ENCODE measurements at places on chromosomes 2 and 18.

DNA sequence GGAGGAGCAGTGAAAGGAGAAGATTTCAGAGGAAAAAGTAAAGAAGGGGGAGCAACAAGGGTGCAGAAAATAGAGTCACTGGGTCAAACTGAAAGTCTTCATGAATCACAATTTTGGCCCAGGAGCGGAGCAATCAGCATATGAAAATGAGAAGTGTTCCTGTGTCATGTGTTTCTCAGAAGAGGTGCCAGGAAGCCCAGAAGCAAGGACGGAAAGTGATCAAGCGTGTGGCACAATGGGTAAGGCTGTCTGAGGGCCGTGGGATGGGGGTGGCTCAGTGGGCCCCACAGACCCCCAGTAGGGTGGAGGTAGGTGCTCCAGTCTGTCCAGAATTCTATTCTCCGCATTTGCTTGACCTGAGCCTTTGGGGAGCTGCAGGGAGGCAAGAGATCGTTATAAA, 44.2 kb downstream of the SP140 start:
- DNase-seq = no peak

DNA sequence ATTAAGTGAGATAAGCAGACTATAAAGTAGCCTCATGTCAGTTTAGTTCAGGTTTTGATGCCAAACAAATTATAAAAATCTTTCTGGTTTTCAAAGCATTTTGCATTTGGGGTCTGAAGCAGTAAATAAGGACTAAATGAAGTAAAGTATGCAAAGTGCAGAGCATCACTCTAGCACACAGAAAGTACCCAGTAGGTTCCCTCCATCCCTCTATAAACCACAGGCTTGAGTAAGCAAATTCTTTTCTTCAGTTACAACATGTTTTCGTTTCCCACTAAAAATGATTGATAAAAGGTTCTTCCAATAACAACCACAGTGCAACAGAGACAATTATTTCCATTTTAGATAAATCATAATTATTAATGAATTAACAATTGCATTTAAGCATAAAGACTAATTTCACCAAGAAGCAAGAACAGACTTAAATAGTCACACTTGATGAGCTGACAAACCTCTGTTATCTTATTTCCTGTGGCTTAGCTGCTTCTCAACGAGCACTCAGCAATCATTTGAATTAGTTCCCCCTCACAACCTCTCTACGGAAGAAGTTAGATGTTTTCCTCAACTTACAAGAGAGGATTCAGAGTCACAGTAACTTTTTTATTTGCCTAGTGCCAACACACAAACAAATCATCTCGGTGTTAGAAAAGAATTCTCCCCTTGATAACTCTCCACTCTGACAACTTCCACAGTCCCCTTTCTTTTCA, 249.8 kb downstream of the NBAS start:
- no peak for DNase-seq

- no peak for DNase-seq
Observed at GRCh38 chr2:195477248-195477995, 179.6 kb upstream of the SLC39A10 start.

GRCh38 chr18:55064760-55065159, 105.5 kb upstream of the CCDC68 start:
- no peak for DNase-seq

DNA sequence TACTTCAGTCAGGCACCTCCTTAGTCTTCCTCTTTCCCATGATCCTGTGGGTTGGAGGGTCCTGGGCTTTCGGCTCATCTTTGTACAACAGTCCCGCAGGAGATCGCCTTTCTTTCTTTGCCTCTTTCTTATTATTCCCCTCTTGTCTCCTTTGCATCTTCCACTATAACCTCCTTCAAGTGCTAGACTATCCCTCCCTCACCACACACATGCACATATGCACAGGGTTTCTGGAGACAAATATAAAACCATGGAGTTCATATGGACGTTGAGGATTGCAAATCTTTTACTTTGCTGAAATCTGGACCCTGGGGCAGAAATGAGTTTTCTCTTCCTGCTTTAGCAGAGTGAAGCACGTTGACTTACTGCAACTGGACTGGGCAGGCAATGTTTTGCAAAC, 80.3 kb downstream of the TMEM17 start:
- DNase-seq = no peak

DNA sequence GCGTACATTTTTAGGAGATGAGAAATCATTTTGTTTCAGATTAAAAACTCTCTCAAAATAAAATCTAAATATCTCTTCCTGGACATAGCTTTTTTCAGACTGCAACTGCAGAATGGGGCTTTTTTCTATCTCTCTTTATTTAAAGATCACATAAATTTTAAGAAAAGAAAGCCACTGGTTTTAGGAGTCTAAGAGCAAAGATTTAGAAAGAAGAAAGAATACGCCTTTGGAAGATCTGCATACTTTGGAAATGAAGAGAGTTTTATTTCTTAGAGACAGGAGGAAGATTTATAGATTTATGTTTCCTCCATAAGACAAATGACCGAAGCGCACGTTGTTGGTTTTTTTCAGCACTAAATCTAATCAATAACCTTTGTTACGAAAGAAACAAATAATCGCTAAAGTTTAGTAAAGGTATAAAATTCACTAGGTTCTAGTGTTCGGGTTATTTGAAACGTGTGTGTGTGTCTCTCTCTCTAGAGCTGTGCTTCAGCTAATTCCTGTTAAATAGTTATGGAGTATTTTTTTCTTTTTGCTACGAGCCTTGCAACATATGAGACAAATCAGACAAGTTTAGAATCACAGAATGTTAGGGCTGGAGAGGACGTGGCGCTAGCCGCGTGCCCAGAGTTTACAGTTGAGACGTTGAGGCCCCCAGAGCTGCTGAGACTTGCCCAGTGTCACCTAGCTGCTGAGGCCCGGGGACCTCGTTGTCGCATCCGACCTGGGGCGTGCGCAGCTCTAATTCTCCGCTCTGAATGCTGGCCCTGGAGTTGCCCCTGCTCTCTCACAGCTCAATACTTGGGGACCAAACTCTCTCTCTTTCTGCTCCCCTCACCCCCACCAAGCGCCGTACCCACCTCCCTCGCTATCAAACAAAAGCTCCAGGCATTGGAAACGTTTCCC, 69.9 kb downstream of the CTAGE1 start:
- no peak for DNase-seq

DNA sequence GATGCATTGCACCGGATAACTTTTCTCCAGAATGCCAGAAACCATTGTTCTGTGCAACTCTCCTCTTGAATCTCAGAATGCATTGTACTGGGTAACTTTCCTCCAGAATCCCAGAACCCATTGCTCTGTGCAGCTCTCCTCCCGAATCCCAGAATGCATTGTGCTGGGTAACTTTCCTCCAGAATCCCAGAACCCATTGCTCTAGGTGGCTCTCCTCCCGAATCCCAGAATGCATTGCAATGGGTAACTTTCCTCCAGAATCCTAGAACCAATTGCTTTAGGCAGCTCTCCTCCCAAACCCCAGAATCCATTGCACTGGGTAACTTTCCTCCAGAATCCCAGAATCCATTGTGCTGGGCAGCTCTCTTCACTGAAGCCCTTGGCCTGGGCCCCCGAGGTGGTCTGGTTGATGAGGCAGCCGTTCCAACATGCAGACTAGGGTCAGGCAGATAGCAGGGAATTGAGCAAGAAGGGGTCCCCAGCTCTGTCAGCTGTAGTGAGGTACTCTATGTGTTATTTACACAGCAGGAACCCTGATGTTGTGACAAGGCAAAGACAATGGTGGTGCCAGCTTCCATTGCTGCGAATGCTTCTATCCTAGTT, 9.4 kb downstream of the FOSL2 start:
- no peak for DNase-seq

DNA sequence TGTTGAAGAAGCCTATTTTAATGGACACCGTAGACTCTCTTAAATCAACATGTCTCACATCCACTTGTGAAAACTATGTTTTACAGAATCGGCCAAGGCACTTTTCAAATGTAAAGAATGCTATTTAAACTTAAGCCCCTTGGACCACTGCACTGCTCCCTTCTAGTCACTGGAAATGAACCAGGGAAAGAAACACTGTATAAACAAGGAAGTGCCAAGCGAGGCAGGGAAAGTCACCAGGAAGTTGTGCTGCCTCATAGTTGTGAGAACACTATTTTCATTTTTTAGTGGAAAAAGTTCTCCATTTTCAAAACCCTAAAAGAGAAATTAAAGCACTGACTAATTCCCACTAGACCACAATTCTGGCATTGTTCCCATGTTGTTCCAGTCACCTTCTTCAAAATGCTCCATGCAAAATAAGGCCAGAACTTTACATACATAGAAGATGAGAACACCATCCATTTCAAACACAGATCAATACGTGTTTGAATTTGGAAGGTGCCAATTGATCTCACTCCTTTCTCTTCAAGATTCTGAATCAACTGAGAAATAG, 13.5 kb downstream of the CCDC141 start:
- no peak for DNase-seq

DNA sequence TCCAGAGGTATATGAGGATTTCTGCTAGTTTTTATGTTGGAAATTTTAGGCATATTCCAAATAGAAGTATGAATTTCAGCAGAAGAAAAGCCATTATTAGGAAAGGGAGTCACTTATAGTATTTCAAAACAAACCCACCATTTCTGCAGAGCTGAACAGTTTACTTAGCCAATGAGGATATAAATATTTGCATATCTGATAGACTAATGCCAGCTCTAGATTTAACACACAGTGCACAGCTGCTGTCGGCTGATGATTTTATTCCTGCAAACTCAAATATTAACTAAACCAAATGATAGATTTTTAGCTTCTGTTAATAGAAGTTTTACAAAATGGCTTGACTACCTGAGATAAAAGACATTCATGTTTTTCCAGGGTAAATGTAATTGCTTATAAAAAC, 375.8 kb upstream of the FANCL start:
- DNase-seq = no peak

DNA sequence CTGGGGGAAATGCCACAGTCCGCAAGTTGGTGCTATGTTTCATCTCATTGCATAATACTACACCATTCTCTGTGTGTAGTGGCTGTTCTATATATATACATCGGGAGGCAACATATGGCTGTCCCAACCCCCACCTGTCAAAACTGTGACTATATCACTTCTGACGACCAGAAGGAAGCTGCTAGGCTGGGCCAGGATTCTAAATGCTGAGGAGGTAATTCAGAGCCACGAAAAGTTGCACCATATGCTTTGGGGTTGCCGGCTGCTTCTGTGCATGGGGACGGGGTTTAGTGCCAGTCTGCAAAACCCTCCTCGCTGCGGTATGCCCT, 117.3 kb downstream of the MSH2 start:
- DNase-seq = no peak

GRCh38 chr2:119659601-119660342, 19.2 kb upstream of the TMEM177 start:
- DNase-seq = no peak

DNA sequence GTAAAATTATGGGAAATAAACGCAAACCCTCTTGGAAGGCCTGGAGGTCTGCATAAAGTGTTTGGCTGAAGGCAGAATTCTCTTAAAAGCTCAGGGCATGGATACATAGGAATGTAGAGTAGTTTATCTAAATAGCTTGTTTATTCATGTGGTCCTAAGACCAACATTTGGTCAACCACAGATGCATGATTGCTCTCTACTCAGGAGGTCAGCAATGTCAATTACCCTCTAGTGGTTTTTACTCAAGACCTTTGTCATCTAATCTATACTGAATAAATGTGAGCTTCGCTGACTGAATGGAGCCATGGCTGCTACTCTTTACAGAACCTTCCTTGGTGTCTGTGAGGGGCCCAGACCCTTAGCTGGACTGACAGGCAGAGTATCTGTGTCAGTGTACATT, 139.8 kb downstream of the ATL2 start:
- DNase-seq = no peak

- no peak for DNase-seq
Observed at GRCh38 chr2:68936889-68937288, 15.8 kb downstream of the GKN2 start.

- no peak for DNase-seq
Observed at GRCh38 chr2:203625701-203626100, 80.7 kb upstream of the CD28 start.

DNA sequence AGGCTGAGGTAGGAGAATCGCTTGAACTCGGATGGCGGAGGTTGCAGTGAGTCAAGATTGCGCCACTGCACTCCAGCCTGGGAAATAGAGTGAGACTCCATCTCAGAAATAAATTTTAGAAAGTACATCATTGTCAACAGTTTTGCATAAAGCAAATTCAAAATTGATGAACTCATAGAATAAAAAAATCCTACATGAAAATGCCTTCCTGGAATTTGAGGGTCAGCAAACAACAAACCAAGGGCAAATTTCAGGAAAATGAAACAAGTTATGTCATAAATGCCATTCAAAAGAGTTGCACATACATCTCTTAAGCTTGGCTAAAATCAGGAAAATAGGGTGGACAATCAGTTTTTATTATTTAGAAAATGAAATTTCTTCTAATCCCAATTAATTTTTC, 45.1 kb downstream of the COL5A2 start:
- DNase-seq = no peak

- DNase-seq = no peak
Observed at GRCh38 chr2:16330571-16330970, 335.1 kb downstream of the CYRIA start.

DNA sequence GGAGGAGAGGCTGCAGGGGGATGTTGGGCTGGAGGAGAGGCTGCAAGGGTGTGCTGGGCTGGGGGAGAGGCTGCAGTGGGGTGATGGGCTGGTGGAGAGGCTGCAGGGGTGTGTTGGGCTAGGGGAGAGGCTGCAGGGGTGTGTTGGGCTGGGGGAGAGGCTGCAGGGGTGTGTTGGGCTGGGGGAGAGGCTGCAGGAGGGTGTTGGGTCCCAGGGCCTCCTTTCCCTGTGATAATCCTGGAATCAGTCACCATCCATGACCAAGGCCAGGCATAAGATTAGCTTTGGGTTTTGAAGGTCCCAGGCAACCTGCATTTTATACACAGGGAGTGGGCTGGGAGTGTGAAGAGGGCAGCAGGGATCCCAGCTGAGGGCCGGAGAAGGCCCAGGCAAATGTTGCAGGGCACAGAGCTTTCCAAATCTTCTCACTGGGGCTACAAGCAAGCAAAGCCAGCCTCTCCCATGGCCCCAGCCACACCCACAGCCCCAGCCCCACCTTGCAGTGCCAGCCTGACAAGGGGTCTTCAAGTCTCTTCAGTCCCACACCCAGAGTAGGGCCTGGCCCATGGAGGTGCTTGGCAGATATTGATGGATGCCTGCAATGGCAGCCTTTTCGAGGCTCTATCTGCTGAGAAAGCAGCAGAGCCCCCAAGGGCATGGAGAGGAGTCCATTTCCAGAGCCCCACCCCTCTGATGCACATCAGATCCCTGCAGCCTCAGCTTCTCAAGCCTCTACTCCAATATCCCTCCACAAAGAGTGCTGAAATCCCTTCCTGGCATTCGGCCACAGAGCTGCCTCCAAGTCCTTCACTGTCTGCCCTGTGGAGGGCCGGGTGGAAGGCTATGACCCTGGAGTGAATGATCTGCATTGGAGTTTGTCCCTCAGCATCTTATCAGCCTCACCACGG, 50.3 kb upstream of the GLI2 start:
- DNase-seq = no peak

DNA sequence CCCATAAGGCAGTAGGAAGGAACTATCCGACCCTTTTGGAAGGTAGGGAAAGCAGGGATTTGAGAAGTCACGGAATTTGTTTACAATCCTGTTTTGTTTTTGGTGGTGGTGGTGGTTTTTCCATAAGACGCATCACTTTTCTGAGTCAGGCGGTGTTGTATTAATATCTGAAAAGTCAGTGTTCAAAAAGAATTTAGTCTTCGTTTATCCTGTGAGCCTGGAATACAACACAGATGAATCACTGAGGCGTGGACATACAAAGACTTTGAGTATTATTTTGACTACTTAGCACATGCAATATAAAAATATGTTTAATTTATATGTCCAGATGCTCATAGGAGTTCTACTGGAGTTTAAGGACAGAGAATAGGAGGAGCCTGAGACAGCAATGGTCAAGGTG, 785 bp downstream of the ZNF892 start:
- no peak for DNase-seq

Measured in stimulated activated effector memory CD8-positive, alpha-beta T cell treated with anti-CD3 and anti-CD28 coated beads, Interleukin-12 subunit alpha, Interleukin-12 subunit beta, amount 100 ng/mL, for 72 hours (primary cell).